ENCODE measurements at places on chromosomes 13 and 19. TPM values are rescaled to one million over a fixed set of nuclear protein-coding genes. Genes with fewer than 3 reads are reported as not detected.

Gene RXFP2
- not detected for total RNA-seq

Gene MRPL4
- 65.3 TPM for total RNA-seq

Gene KLK3
- not detected for total RNA-seq

Gene LGALS14
- not detected for total RNA-seq

Gene JAK3
- total RNA-seq: 16.8 TPM

Gene SKA3
- total RNA-seq: 0.60 TPM

Gene SHC2
- total RNA-seq: 27.6 TPM

Gene PRTN3
- total RNA-seq: not detected

Gene TNNT1
- 0.89 TPM for total RNA-seq

Gene GJB2
- total RNA-seq: 4.9 TPM

DNA sequence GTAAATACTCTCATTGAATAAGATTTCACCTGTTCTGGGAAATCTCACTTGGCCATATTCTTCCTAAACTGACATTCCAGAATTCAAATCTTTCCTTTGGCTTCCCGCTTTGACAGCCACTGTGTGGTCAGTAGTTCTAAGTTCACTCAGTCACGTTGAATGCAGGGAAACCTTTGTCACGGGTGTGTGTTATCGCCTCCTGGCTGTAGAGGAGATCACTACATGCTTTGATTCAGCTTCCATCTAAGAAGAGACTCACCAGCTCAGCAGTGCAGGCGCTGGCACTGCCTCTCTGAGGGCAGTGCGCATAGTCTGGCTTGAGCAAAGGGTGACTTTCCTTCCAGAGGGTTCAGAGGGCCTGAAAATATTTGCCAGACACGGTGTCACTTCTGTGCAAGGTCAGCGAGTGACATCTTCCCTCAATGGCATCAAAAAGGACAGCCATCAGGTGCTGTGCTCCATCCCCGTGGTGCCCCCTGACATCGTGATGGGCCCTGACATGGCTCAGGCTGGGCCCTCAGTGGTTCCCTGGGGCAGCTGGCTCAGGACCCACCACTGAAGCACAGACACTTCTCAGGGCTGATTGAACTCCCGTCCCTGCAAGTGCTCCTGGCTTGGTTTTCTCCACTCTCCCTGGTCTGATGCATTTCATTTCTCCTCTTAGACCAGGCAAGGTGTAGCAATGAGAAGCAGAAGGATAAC is 635.4 kb upstream of the ARGLU1 start:
- no peak for DNase-seq

DNA sequence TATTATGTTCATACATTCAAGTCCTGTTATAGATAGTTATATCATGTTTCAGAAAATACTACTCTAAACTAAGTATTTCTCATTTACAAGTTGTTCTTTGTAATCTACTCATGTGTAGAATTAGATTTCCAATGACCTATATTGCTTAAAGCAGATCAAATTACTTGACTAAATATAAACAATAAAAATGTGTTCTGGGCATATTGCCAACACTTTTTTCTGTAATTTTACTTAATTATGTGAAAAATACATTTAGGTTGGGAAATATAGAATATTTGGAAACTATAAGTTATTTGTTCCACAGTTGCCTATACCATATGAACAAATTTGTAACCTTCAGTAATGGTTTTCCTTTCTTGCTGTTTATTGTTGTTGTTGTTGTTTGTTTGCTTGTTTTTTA is 275.2 kb upstream of the PCDH9 start:
- no peak for DNase-seq

- no peak for DNase-seq
These were observed 30.7 kb downstream of the PDE4A start for GRCh38 chr19:10450853-10451609.

DNA sequence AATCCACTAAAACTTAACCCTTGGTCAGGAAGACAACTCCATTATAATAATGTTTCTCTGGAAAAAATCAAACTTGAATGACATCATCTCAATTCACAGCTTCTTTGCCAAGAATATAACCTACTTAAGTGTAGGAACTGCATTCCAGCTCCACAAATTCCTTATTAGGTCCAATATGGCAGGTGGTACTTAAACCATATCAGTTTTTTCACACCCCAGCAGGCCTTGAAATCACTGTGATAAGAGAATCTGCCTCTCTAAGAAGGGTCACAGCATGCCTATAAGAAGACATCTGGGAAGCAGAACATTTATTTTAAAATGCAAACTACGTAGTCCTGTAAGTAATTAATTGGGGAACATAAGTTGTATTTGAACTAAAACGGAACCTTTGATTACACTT is 687.8 kb downstream of the DIAPH3 start:
- no peak for DNase-seq

DNA sequence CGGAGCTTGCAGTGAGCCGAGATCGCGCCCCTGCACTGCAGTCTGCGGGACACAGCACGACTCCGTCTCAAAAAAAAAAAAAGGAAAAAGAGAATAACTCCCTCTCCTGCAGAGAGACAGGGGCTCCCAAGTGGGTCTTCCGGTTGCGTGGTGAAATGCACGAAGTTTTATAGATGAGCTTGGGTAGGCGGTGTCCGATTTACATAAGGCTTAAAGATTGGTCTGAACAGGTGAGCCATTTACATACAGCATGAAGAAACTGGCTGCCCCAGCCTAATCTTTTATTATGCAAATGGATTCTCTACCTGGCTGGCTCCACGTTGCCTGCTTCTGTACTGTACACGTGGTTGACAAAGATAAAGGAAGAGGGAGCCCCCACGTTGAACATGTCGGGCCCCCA is 19.5 kb downstream of the ADGRE2 start:
- no peak for DNase-seq

- DNase-seq: no peak
These were observed 1.4 kb downstream of the GRIN3B start for GRCh38 chr19:1001538-1002166.

DNA sequence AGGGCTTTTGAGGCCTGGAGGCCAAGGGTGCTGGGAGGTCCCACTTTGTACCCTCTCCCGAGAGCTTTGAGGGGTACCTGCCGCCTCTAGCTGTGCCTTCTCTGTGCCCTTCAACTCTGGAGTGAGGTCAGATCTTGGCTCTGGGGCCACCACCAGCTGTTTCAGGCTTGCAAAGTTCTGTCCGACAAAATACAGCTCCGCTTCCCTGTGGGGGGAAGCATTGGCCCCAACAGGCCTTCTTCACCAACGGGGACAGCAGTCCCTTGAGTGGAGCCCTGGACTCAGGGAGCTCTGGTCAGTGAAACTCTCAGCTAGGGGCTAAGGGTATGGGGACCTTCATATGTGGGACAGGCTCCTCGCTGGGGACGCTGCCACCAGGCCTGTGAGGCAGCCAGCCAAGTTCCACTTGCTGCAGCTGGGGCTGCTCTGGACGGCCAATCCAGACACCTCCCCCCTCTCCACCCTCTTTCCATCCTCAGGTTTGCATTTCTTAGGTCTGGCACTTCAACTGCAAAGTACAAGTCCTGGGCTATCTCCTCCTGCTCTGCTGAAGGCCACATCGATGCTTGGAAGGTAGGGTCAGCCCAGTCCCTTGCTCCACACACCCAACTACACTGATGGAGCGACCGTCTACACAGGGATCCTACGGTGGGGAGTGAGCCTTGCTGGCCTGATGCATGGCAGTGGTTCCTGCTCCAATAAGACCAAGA is 46.8 kb downstream of the C13orf46 start:
- peak; percentile 42 for DNase-seq

- peak; percentile 73 for DNase-seq
These were observed 6.9 kb downstream of the PKN1 start for GRCh38 chr19:14440049-14440448.

GRCh38 chr19:3006075-3006767 is 22.9 kb downstream of the TLE2 start:
- no peak for DNase-seq

- no peak for DNase-seq
These were observed 599 bp downstream of the C19orf12 start for GRCh38 chr19:29714371-29714952.

All from ureter (tissue), 1 donor.